A549 treated with dexamethasone at 1 μM for 4 hours (cell line): ENCODE measurements at places on chromosomes 3 and 15. TPM values are rescaled to one million over a fixed set of nuclear protein-coding genes. Genes with fewer than 3 reads are reported as not detected.

The SNRPA1 gene
- total RNA-seq: 113 to 135 TPM (median 119 TPM) in 5 replicates

The SCN11A gene
- total RNA-seq: not detected in 5 replicates

The RARB gene
- total RNA-seq: 6.8 to 16.5 TPM (median 11.8 TPM) in 5 replicates

The FANCD2OS gene
- total RNA-seq: not detected in 5 replicates

The PSTPIP1 gene
- total RNA-seq: 0.21 to 0.43 TPM (median 0.25 TPM) in 5 replicates

The GRIP2 gene
- 0.55 to 1.6 TPM (median 1.2 TPM) in 5 replicates for total RNA-seq

The INKA1 gene
- total RNA-seq: 1.6 to 2.2 TPM (median 2.0 TPM) in 5 replicates
